ENCODE measurements at places on chromosomes 13 and 19.

GRCh38 chr19:9644472-9644871 is 23.4 kb upstream of the ZNF561 start:
- no peak for DNase-seq

- no peak for DNase-seq
Measured at GRCh38 chr19:46408664-46409039, 4.7 kb downstream of the CCDC8 start.

- peak; percentile 78 for DNase-seq
Measured at GRCh38 chr19:41886761-41887710, 4.1 kb downstream of the ARHGEF1 start.

DNA sequence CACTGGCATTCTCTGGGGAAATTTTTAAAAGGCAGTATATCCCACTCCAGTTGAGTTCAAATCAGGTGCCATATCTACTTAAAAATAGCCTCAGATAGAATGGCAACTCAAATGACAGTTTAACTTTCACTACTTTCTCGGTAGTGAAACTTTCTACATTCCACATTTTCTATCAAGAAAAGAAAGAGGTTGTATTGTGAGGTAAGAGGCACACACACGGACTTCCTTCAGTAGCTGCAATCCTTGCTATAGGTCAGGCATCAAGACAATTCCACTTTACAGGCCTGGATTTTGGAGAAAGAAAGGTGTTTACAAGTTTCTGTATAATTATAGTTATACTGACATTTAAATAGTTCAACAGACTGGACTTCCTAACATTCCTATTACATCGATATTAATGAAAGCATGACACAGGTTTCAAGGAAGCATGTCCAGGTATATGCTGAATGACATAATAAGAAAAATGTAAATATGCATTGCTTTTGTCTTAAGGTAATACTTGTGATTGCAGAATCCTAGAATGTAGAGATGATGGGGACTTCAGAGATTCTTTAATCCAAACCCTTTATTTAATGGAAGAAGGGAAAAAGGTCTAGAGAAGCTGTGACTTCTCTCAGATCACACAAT is 5.2 kb downstream of the STARD13 start:
- DNase-seq: no peak

DNA sequence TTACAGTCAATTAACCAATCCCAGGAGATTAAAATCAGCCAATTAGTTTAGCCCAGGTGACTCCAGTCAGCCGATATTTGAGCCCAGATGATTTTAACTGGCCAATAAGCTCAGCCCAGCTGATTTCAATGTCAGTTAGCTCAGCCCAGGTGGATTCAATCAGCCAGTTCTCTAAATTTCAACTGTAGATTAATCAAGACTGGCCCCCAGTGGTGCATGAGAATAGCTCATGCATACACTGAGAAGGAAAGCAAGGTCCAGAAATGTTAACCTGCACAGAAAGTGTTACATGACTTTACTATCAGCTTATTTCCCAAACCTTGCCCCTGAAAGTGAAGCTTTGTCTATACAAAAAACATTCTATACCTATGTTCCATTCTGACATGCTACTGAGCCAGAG is 55.4 kb upstream of the ZNF724 start:
- no peak for DNase-seq

GRCh38 chr19:3459089-3459881 is 21.0 kb downstream of the SMIM24 start:
- no peak for DNase-seq

- DNase-seq: no peak
Measured at GRCh38 chr13:86172961-86173360, 373.7 kb upstream of the SLITRK6 start.

DNA sequence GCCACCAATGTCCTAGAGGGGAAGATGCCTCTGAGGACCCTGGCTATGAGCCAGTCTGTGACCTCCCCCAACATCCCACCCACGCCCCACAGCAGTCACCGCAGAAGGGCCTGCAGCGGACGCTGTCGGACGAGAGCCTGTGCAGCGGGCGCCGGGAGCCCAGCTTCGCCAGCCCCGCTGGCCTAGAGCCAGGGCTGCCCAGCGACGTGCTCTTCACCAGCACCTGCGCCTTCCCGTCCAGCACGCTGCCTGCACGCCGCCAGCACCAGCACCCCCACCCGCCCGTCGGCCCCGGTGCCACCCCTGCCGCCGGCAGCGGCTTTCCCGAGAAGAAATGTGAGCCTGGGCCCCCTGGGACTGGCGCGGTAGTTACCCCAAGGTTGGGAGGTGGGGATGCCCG is 30.6 kb downstream of the DPF1 start:
- DNase-seq: no peak

Data from effector memory CD8-positive, alpha-beta T cell (primary cell).